ENCODE measurements at places on chromosomes 7 and 10.

DNA sequence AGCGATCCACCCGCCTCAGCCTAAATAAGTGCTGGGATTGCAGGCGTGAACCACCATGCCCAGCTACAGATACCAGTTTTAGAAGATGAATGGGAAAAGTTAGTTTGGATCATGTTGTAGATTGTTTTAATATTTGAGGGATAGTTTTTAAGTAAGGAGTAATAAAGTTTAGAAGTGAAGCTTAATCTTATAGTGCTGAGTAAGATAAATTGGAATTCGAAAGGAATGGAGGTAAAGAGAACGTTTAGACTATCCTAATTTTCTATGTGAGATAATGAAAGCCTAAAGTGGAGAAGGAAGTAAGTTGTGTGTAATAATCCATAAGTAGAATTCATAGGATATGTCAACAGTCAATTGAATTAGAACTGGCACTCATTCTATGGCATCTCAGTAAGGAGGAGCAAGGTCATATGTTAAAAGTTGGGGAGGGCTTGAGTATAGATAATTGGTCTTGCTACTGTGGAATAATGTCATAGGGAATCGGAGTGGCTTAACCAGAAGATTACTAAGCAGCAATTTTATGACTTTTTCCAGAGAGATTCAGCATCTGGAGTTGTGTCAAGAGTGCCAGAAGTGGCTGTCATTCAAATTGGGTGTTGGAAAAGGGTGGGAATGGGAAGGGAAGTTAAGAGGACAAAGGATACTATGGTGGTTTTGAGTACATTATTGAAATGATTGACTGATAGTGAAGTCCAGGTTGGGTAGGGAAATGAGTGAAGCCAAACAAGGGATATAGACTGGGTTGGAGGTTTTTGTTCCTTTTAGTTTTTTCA, 12.1 kb downstream of the TAX1BP1 start:
- no peak for DNase-seq

DNA sequence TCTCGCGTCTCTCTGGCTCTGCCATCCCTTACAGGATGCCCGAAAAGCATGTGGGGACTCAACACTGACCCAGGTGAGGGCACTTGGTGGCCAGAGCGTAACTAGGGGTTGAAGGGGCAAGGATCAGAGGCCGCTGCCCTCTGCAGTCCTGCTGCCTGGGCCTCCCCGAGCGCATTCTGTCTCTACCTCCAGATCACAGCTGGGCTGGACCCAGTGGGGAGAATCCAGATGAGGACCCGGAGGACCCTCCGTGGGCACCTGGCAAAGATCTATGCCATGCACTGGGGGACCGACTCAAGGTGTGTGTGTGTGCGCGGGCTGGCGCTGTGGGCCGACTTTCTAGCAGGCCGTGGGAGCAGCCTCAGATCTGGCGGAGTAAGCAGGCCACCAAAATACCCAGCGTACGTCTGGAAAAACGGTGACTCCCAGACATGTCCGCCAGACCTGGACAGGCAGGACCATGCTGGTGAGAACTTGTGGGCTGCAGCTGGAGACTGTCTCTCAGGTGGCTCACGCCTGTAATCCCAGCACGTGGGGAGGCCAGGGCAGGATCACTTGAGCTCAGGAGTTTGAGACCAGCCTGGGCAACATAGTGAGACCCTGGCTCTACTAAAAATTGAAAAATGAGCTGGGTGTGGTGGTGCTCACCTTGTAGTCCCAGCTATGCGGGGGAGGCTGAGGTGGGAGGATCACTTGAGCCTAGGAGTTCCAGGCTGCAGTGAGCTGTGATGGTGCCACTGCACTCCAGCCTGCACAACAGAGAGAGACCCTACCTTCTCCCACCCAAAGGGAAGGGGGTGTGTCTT, 3.2 kb downstream of the GNB2 start:
- DNase-seq = peak; percentile 15

- DNase-seq = no peak
These were observed 43.3 kb upstream of the CNNM1 start for GRCh38 chr10:99285881-99286280.

- DNase-seq = no peak
These were observed 42.8 kb downstream of the RBM20 start for GRCh38 chr10:110686949-110687348.

GRCh38 chr7:135977007-135977741, at the start of gene MTPN:
TSS of gene MTPN (minus strand) at chr7:135977359. CDS start at chr7:135977100, 259 bp downstream.
- DNase-seq = peak; percentile 99

- no peak for DNase-seq
These were observed 3.5 kb upstream of the SNX8 start for GRCh38 chr7:2317556-2318293.

- DNase-seq = no peak
These were observed 69.4 kb upstream of the SHH start for GRCh38 chr7:155881471-155882350.

- no peak for DNase-seq
These were observed 5.6 kb downstream of the CDC123 start for GRCh38 chr10:12201543-12201942.

GRCh38 chr10:12499076-12499986, 150.0 kb downstream of the CAMK1D start:
- no peak for DNase-seq

- no peak for DNase-seq
These were observed 311.4 kb downstream of the ADARB2 start for GRCh38 chr10:1425879-1426278.

GRCh38 chr10:131398166-131398565, 86.6 kb upstream of the TCERG1L start:
- DNase-seq = no peak

DNA sequence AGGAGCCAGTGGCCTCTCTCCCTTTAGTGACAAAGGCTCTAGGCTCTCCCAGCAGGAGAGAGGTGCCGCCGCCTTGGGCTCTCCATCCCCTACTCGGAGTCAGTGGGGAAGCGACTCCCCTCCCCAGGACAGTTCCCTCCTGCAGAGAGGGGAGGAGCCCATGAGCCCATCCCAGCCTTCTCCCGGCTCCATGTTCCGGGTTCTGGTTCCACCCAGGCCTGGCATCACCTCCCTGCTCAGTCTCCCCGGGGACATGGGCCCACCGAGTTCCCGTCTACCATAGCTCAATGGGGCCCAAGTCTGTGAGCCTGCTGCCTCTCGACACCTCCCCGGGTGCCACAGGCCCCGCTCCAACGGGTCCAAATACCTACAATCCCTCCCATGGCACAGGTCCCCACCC, 66.5 kb upstream of the DNAAF5 start:
- no peak for DNase-seq

DNA sequence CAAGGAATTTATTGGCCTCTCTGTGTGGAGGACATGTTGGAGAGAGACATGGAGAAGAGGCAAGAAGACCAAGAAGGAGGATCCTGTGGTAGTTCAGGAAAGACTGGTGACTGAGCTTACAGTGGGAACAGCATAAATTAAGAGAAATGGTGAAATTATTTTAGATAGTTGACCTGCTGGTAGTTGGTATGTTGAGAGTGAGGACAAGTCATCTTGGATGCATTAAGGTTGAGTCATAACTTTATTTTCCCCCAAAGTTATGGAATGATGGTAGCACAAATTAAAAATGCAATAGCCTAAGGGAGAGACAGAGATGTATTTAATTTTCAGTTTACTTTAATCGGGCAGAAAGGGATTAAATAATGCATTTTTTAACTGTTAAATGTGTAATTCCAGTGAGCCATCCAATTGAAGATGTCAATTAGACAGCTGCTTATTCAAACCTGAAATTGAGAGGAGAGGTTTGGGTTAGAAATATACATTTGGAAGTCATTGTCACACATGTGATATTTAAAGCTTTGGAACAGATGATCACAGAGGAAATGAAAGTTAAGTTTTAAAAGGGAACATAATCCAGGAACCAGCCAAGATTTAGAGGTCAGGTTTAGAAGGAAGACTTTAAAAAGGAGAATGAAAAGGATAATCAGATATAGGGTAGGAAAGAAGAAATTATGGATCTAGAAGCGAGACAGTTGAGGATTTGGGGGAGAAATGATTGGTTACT, 80.6 kb downstream of the DGKB start:
- no peak for DNase-seq

GRCh38 chr7:98753989-98754479, 115.8 kb downstream of the TMEM130 start:
- DNase-seq = no peak

- DNase-seq = no peak
These were observed 213.0 kb upstream of the INHBA start for GRCh38 chr7:41915871-41916270.

- no peak for DNase-seq
These were observed 32.3 kb downstream of the ADD3 start for GRCh38 chr10:110040108-110040507.

GRCh38 chr7:146185844-146186243, 69.2 kb downstream of the CNTNAP2 start:
- DNase-seq = no peak

DNA sequence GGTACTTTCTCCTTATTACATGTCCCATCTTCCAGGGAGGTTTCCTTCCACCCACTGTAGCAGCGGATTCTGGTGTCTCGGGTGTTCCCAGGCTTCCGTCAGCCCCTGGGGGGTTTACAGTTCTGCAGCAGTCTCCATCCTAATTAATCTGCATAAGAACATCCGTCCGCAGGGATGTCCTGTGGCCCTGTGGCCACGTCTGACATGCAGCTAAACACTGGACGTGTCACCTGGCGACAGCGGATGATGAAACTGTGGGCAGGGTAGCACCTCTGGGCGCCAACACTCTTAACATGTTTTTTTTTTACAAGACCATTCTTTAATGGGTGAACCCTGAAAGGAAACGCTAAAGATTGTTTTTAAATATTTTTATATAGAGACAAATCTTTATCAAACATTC, 58.2 kb downstream of the DIP2C start:
- DNase-seq = no peak

DNA sequence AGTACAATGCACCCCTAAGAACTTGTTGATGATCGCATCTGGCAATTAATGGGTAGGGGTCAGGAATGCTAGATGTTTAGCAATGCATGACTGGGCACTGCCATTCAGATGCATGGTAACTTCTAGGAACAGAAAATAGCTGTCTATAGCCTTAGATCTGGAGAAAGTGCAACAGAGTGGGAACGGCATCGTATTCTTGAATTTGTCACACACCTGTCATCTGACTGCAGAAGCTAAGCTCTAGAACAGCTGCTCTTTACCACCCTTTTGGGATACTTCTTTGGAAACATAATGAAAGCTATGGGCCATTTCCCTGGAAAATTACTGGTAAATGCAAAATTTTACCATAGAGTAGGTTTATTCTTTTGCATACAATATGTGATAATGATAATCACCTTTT, 118.1 kb downstream of the SLC25A13 start:
- no peak for DNase-seq

- DNase-seq = no peak
These were observed 26.4 kb upstream of the PRKAR2B start for GRCh38 chr7:107017965-107018719.

DNA sequence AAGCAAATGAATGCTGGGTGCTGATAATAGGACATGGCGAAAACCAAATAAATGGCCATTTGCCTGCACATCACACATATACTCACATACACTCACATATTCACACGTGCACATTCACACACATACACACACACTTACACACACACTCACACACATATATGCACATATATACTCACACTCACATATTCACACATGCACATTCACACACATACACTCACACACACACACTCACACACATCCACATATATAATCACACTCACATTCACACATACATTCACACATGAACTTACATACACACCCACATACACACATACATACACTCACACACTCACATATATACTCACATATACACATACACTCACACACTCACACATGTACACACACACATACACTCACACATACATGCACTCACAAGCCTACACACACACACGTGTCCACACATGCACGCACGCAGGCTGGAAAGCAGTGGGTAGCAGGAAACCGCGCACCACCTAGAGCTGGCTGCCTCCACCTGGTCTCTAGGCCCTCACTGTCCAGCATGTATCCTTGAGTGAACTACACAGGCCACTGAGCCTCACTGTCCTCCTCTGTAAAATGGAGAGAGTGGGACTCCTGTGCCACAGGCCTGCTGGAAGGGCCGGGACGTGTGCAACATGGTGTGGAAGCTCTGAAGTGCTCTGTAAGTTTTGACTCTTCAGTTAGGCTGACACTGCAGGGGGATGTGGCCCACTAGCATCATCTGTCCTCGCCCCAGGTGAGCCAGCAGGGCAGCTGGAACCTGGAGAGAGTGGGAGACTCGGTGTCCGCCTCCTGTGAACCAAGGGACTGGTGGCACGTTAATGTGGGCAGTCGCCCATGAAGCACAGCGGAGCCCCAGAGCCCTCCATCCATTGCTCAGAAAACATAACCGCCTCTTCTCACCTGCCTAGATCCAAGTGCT, 14.9 kb downstream of the TMEM72 start:
- DNase-seq = no peak

GRCh38 chr7:18960725-18961124, 156.7 kb downstream of the TWIST1 start:
- no peak for DNase-seq

- no peak for DNase-seq
These were observed 143.8 kb downstream of the AVL9 start for GRCh38 chr7:32639122-32639521.
